CD4-positive, alpha-beta T cell treated with Interferon gamma for 1 hour (primary cell): ENCODE measurements at places on chromosomes 13 and 19.

GRCh38 chr13:46632176-46632575 is 79.2 kb downstream of the LRCH1 start:
- no peak for DNase-seq

GRCh38 chr19:45074744-45075300 is 1.5 kb downstream of the ZNF296 start:
- no peak for DNase-seq

DNA sequence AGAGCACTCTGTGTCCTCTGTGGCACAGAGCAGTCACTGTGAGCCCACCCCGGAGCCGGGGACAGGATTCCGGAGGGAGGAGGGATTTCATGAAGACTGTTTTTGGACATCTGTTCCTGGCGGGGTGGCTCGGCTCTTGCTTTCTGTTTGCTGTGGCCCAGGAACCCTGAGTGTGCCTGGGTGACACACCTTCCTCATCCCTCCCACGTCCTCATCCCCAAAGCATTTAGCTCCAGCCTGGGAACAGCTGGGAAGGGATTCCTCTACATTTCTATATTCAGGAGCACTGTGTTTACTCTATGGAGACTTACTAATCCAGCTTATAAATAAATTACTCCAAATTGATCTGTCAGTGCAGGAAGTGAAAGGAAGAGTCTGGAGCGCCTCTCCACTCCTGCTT is 97.8 kb upstream of the UBL3 start:
- no peak for DNase-seq

- DNase-seq, result no peak
These were observed 2.8 kb downstream of the ZNF429 start for GRCh38 chr19:21508198-21508597.

DNA sequence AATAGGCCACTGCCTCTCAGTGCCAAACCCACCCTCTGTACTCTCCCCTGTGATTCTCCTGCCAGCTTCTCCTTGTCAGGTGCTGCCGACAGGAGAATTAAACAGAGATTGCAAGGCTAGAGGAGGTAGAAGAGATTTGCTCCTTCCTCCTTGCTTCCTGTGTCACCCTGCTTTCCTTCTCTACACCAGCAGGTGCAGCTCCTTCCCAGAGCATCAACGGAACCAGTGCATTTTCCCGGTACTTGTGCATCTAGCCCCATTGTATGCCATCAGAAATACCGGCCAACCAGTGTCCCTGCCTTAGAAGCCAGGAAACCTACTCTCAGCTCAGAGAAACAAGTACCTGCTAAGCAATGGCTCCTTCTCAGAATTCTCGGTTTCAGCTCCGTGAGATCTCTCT is 253.2 kb downstream of the SUCLA2 start:
- no peak for DNase-seq

- no peak for DNase-seq
These were observed 16.2 kb downstream of the MYCBP2 start for GRCh38 chr13:77310579-77311279.

DNA sequence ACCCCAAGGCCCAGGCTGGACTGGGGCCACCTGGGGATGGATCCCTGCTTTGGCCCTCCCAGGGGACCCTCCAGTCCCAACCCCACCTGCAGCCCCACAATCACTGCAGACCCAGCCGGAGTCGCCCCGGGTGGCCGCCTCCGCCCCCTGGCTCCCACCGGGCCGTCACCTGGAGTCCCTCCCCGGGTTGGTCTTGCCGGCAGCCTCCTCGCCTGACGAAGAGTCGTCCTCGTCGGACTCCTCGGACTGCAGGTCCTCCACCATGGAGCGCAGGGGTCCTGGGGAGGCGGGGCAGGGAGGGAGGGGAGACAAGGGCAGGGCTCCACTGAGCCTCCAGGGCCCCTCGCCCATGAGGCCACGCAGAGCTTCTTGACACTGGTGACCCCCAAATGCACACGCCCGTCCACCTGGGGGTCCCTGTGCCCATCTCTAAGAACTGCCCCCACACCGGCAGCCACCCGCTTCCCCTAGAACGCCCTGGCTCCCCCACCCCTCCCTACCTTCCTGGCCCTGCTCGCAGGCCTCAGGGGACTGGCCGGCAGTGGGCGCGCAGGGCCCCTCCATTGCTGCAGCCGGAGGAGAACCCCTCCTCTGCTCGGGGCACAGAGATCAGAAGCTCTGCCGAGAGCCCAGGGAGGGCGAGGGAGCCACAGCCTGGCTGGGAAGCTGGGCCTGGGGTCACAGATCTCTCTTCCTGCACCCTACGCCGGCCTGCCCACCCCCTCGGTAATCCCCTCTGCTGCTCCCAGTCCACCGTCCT is 63.4 kb downstream of the MLLT1 start:
- no peak for DNase-seq

DNA sequence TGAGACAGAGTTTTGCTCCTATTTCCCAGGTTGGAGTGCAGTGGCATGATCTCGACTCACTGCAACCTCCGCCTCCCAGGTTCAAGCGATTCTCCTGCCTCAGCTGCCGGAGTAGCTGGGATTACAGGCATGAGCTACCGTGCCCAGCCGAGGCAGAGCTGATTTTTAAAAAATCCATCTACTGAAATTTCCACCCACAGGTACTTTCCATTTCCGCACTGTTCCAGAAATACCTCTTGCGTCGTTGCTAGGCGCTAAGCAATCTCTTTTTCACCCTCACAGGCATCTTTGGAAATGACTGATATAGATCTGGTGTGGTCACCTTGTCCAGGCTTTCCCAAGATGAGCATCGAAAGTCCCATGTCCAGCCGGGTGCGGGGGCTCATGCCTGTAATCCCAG is 9.4 kb downstream of the TMEM38A start:
- no peak for DNase-seq

DNA sequence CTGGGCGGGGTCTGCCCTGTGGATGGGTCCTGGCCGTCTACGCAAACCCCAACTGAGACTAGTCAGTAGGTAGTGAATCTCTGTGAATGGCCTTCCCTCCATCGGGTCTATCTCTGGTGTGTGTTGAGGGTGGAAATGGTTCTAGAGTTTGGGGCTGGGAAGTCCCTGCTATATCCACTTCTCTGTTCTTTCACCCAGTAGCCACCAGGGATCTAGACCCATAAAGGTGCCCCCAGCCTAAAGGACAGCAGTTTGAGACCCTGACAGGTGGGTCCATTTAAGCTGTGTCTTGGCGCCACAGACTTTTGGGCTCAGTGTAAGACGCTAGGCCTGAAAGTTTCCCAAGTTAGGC is 57.7 kb downstream of the ZNF568 start:
- no peak for DNase-seq

DNA sequence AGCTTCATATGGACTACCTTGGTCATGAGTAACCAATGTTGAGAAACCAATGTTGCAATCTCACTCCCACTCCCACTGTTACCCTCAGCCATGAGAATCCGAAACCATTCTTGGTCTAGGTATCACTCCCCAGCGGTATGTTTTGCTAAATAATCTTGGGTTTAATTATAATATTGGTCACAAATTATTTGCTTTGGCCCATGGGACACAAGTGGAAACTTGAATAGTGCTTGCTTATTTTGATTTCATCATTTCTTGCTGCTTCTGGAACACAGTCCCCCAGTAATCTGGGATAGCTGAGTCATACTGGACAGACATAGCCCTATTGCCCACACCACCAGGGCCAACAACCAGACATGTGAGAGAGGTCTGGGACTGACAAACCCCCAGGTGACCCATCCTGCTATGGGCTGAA is 171.6 kb upstream of the IPO5 start:
- no peak for DNase-seq

DNA sequence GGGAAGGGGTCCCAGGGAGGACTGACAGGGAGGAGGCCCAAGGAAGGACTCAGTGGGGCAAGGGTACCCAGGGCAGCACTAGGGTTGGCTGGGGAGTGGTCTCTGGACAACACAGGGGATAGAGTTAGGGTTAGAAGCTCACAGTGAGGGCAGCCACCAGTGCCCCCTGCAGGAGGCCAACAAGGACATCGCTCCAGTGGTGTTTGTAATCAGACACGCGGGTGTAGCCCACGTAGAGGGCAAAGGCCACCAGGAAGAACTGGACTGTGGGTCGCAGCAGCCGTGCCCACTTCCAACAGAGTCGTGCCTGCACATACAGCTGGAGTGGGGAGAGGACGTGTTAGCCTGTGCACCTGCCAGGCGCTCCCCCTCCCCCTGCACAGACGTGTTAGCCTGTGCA is 9.2 kb downstream of the PLPP2 start:
- no peak for DNase-seq

DNA sequence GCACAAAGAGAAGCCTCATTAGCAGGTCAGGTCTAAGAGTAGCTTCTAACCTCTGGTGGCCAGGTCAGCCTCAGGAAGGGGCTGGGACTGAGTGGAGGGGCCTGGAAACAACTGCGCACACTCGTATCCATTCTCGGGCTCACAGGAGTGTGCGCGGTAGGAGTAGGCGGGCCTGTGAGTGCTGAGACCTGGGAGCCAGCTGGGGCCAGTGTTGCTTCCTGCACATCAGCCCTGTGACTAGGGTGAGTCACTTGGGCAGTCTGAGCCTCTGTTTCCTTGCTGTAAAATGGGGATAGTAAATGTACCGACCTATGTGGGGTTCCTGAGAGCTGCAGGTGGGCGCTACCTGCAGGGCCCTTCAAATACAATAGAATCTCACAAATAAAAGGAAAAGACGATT is 26.9 kb downstream of the SIN3B start:
- DNase-seq, result no peak

DNA sequence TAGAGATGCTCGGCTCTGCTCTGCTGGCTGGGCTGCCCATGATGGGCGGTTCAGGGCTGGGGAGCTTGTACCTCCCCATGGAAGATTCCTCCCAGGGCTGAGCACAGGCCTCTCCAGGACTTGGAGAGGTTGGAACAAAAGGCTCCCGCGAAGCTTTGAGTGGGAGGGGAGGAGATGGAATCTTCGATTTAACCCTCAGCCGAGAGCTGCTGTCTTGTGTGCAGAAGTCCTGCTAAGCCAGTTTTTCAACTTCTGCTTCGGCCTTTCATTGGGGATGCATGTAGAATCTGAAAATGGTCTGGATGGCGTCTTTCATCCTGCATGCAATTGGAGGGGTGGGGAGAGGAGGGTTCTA is 163.3 kb downstream of the KDM4B start:
- DNase-seq, result no peak

DNA sequence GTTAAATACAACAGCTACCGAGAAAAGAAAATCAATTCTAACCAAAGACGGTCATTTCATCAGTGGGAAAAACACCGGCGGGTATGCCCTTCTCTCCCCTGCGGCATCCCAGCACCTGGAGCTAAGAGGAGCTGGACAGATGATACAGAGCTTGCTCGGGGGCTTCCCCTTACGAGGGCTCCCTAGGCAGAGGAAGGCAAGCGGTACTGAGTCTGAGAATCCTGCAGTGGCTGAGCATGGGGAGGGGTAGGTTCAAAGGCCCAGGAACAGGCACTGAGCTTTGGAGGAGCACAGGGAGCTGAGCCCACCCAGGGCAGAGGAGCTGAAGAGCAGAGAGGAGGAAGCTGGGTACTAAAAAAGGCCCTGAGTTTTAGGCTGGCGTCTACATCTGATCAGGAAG is 12.7 kb downstream of the STK24 start:
- DNase-seq, result no peak

DNA sequence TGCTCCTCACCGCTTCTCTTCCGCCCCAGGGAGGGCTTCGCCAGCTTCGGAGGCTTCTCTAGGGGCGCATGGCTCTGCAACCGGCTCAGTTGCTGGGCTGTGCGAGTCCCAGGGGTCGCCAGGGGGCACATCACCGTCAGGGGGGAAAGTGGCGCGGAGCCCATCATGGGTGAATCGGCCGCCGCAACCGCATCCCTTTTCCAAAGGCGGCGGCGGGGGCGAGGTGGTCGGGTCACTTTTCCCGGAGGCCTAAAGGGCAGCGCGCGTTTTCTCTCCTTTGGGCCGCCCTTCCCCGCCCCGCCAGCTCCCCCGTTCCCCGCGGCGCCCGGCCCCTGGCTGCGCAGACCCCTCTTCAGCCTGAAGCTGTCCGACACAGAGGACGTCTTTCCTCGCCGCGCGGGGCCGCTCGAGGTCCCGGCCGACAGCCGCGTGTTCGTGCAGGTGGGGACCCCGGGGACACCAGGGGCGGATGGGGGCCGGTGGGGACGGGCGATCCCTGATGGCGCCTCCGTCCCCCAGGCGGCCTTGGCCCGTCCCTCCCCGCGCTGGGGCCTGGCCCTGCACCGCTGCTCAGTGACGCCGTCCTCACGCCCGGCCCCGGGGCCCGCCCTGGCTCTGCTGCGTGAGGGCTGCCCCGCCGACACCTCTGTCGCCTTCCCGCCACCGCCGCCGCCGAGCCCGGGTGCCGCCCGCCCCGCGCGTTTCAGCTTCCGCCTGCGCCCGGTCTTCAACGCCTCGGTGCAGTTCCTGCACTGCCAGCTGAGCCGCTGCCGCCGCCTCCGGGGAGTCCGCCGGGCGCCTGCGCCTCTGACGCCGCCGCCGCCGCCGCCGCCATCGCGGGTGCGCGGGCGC is 1.7 kb downstream of the TGFBR3L start:
- DNase-seq, result peak; percentile 58

- DNase-seq, result no peak
These were observed 31.9 kb downstream of the SLC25A42 start for GRCh38 chr19:19095691-19096090.

DNA sequence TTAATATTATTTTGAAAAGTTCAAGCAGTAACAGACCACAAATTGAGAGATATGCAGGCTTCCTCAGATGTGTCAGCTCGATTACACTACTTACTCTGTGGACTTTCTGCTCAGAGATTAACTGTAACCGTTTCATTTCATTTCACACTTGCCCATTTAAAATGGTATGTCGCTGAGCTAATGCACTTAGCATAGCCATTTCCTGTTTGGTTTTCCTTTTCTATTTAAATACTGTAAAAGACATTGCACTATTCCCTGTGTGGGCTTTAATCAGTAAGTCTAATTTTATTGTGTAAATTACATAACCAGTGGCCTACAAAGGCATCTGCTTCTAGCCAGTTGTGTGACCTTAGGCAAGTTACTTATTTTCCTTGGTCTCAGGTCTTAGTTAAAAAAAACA is 237.6 kb downstream of the LACC1 start:
- no peak for DNase-seq

DNA sequence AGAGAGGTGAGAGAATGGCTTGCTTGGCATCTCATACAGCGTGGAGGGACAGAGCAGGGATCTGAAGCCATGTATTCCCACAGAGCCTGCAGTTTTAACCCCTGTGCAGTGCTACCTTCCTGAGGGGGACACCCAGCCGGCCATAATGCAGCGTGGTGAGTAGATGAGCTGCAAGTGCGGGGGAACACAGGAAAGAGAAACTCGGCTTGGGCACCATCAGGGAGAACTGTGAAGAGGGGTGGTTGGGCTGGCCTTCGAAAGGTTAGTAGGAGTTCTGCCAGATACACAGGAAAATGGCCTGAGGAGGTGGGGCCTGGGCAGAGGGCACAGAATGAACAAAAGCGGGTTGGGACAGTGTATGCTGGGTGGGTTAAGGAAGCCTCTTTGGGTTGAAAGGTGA is 88.3 kb downstream of the SIPA1L3 start:
- no peak for DNase-seq
